ENCODE measurements at places on chromosomes 3 and 15.

DNA sequence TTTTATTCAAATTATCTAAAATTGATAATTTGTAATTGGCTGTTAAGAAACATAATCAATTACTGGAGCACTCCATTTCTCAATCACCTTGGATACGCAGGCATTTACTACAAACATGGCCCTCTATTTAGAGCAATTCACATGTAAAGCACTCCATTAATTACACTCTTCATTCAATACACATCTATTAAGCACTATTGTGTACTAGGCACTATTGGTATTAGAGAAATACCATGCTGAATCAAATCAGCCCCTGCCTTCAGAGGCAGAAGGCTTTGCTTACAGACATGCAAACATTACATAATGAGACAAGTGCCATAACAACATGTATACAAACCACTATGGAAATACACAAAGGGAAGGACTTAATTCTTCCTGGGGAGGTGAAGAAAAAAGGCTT is 69.1 kb downstream of the PEAK1 start:
- DNase-seq: no peak

GRCh38 chr3:499001-499761 is 302.6 kb downstream of the CHL1 start:
- no peak for DNase-seq

DNA sequence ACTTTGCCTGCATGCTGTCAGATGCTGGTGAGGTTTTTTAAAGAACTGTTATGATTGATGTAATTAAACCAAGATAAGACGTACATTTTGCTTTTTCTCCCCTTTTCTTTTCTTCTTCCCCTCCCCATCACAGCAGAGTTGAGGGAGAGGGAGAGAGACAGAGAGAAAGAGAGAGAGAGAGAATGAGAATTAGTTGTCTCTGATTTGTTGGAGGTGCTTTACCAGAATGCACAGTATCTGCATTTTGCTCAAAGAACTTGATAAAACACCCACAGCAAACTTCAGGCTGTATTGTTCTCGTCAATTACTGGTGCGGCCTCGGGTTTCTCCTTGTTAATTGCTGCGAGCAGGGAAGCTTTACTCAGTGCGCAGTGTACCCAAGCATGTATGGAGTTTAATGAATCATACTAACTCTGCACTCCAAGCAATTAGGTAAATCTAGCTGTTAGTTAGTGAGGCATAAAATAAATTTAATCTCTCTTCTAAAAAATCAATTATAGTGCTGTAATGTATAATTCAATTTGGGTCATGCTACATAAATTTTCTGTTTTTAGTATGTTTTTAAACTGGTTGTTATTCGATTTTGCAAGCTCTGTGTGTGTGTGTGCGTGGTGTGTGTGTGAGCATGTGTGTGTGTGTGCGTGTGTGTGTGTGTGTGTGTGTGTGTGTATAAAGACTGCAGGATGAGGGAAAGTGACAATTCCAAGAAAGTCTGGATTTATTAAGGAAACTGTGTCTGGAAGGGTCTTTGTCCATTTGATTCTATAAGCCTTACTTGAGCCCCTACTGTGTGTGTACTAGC is 273.4 kb downstream of the TLE3 start:
- no peak for DNase-seq

DNA sequence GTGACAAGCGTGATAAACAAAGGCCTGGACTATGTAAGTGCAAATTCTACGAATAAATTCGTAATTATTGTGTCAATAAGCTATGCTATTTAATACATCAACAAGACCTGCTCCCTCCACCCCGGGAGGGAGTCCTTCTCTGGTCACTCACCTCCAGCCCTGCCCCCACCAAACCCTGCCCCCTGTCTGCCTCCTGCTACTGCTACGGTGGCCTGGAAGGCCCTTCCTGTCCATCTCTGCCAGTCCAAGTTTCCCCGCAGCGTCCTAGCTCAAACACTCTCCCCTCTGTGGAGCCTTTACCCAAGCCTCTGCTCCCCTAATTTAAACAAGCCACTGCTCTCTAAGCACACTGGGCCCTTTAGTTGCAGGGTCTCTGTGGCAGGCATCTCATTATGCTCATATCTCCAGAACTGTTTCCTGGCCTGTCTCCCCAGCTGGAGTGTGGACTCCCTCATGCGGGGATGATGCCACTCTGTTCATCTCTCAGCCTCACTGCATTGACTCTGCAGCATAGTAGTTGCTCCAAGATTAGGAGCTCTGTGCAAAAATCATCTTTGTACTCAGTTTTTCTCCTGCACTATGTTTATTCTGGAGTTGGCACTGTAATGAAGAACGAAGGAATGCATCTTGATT is 241.2 kb downstream of the NTRK3 start:
- DNase-seq: no peak

- DNase-seq: no peak
These were observed at the start of gene CYP19A1 for GRCh38 chr15:51338496-51338895. TSS of gene CYP19A1 (minus strand) at chr15:51338596. CDS start at chr15:51242912, 95,684 bp downstream.

DNA sequence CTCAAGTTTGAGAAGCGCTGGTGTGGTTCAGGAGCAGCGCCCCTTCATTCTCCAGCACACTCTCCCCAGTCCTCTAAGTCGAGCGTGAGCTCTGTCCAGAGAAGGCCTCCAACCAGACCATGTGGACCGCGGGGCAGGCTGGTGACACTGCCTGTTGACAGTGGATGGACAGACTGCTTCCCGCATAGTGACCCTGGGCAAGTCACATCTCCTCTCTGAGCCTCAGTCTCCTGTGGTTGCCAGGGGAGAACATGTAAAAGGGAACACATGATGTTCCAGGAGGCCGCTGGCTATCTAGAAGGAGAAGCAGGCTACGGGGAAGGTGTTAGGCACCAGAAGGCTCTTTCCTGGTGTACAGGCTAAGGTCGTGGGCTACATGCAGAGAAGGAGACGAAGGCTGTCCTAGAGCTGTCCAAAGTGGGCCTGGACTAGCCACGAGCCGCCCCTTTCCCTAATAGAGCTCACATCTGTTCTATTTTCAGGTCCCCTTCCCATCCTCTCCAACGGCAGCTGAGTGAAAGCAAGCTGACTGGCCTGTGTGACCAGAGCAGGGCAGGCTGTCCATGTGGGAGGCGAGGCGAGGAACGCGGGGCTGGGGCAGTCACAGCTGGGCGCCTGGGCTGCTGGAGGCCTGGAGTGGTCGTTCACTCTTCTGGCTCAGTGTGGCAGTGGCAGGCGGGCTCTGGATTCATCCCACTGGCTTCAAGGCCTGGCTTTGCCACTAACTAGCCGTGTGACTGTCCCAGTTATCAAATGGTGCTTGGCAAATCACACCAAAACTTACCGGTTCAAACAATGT is 11.1 kb downstream of the ISG20 start:
- no peak for DNase-seq

DNA sequence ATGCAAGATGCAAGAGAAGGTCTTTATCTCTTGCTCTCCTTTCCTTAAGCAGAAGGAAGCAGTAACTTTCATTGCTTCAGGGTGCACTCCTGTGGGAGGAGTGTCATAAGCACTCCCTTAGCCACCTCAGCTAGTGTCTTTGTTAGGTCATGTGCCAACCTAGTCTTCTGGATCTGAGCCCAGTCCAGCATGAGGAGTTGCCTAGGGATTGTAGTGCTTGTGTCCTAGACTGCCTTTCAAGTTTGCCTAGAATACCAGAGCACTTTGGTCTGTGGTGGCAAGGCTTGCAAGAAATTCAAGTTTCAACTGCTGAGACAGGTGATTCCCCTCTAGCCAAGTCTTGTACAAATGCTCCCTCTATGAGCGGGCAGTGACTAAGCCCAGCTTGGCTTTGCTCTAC is 633.6 kb downstream of the ZNF385D start:
- DNase-seq: no peak

DNA sequence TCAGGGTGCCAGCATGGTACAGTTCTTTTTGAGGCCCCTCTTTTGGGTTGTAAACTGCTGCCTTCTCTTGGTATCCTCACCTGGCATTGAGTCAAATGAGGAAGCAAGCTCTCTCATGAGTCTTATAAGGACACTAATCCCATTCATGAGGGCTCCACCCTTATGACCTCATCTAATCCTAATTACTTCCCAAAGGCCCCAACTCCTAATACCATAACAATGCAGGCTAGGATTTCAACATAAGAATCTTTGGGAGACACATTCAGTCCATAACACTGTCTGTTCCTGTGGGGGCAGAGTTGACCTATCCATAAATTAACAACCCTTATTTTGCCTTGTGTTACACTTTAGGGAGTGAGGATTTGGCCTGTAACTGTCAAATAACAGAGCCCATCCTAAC is 278.3 kb downstream of the LRTM1 start:
- DNase-seq: no peak

- no peak for DNase-seq
These were observed 35.0 kb upstream of the TNFAIP8L3 start for GRCh38 chr15:51129535-51130188.

- no peak for DNase-seq
These were observed 234.8 kb downstream of the PYDC2 start for GRCh38 chr3:191695815-191696153.

DNA sequence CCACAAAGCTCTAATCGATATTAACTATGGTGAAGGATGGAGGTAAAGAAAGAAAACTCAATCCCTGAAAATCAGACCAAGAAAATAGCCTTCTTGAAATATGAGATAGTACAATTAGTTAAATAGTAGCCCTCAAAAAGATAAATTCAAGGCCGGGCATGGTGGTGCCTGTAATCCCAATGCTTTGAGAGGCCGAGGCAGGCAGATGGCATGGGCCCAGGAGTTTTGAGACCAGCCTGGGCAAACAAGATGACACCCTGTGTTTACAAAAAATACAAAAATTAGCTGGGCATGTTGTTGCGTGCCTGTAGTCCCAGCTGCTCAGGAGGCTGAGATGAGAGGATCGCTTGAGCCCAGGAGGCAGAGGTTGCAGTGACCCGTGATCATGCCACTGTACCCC is 31.6 kb upstream of the CEP152 start:
- no peak for DNase-seq

DNA sequence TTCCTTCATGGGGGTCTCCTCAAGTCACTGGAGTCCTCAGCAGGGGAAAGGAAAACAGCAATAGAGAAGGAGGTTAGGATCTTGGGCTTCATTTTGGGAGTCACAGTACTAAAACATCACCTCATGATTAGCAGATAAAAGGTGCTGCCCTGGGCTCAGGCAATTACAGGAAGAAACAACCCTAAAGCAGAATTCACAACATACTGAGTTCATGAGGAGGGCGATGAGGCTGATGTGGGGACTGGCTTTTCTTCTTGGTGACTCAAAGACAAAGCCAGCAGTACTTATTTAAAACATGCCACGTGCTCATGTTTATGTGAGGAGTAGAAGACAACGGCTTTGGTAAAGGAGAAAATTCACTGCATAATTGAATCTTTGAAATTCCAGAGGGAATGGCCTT is 822.3 kb upstream of the CFAP20DC start:
- DNase-seq: no peak

DNA sequence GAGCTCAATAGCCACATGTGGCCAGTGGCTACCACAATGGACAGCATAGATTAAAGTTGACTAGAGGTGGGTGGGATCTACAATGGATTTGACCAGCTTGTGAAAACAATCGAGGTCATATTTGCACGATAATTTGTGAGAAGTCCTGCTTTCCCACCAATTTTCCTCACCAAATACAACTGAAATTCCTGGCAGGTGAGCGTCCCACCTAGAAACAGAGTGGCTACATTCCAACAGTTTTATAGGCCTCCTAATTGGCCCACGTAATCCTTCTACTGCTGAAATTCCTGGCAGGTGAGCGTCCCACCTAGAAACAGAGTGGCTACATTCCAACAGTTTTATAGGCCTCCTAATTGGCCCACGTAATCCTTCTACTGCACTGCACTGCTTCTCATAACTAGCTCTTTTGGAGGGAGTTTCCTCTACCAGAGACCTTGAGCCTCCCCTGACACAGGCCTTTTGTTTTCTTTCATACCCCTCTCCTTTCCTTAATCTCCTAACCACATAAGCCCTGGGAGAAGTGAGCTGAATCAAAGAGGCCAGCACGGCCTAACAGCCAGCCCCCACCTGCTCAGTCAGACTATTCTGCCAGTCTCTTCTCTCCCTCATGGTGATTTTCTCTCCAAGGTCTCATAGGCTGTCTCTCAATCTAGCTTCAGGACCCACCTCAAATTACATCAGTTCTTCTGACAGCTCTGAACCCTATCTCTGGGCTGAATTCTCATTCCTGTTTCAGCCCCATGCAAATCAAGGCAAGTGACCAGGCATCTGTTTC is 80.2 kb downstream of the BFSP2 start:
- DNase-seq: no peak

Data from esophagus squamous epithelium (tissue), 5 donors.